ENCODE measurements at places on chromosomes 11 and 22.

GRCh38 chr22:30575859-30576258 lies 1.4 kb upstream of the GAL3ST1 start:
- peaks cover 10% of the 10 kb centered on the region for H3K4me1 ChIP-seq
- no peak overlapping the region for H3K4me3 ChIP-seq
- no peaks in the 10 kb centered on the region for H3K27me3 ChIP-seq
- DNase-seq: no peak

DNA sequence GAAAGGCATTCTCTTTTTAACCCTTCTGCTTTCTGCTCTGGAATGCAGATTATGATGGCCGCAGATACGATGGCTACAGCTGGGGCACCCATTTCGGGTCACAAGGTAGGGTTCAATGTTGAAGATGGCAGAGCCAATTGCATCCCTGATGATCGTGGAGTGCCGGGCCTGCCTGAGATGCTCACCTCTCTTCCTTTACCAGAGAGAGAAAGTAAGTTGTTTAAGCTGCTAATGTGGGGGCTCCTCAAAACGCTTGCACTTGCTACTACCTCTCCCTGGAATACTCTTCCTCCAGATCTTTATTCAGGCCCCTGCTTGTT lies 50.8 kb upstream of the PRDM11 start:
- peak; percentile 32 for DNase-seq
- peaks cover 31% of the 10 kb centered on the region for H3K4me1 ChIP-seq
- no peak overlapping the region for H3K4me3 ChIP-seq
- H3K27ac ChIP-seq: no peak overlapping the region
- no peaks in the 10 kb centered on the region for H3K27me3 ChIP-seq

DNA sequence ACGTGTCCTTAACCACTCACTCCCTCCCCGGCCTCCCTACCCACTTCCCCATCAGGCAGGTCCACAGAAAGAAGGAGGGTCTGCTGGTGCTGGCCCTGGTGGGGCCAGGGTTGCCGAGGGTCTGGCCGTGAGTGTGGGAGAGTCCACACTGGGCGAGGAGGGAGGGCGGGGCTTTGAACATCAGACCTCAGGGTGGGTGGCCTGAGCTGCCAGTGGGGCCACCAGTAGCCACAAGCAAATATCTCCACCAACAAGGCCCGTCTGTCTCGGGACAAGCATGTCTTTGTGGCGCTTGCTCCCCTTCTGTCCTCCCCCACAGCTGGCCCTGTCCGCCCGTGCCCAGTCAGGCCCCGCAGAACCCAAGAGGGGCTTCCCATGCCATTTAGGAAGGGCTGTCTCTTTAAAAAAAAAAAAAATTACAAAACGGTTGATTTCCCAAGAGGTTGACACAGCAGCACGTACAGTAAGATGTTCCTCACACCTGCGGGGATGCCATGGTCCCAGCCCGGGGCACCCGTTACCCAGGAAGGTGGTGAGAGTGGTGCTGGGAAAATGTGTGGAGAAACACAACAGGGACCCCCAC lies 17.7 kb upstream of the TALDO1 start:
- peaks cover 46% of the 10 kb centered on the region for H3K4me1 ChIP-seq
- H3K27me3 ChIP-seq: peaks cover 5% of the 10 kb centered on the region
- peak; percentile 64 for DNase-seq
- H3K27ac ChIP-seq: no peak overlapping the region
- no peak overlapping the region for H3K4me3 ChIP-seq
- H3K36me3 ChIP-seq: peaks cover 4% of the 10 kb centered on the region

DNA sequence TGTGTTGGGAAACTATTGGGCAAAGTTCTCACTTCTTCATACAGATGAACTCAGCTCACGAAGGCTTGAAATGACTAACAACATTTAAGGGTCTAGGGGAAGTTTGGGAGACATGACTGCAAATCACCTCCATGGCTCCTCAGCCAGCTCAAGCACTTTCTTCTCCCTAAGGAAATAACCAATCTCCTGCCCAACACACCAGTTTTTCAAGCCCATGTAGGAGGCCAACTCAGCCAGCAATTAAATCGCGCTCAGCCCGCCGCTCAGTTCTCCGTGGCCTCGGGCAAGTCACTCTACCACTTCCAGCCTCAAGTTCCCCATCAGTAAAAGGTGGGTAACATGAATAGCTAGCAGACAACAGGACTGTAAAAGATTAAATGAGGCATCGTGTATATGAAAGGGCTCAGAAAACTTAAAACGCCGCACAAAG lies 796 bp downstream of the POLDIP3 start:
- H3K4me3 ChIP-seq: peak overlapping the region; percentile 91
- H3K36me3 ChIP-seq: peaks cover 2% of the 10 kb centered on the region
- peaks cover 76% of the 10 kb centered on the region for H3K4me1 ChIP-seq
- H3K27ac ChIP-seq: peak overlapping the region; percentile 99

- no peaks in the 10 kb centered on the region for H3K36me3 ChIP-seq
- H3K27me3 ChIP-seq: peaks cover 3% of the 10 kb centered on the region
- no peaks in the 10 kb centered on the region for H3K4me1 ChIP-seq
- H3K4me3 ChIP-seq: no peak overlapping the region
- DNase-seq: no peak
Measured at GRCh38 chr11:102510439-102511135, 20.0 kb downstream of the MMP7 start.

- H3K27ac ChIP-seq: no peak overlapping the region
- no peaks in the 10 kb centered on the region for H3K4me1 ChIP-seq
- no peaks in the 10 kb centered on the region for H3K36me3 ChIP-seq
- DNase-seq: no peak
- H3K4me3 ChIP-seq: no peak overlapping the region
- H3K27me3 ChIP-seq: peaks cover 10% of the 10 kb centered on the region
Measured at GRCh38 chr11:113926273-113927197, 21.9 kb downstream of the HTR3B start.

- H3K27ac ChIP-seq: peak overlapping the region; percentile 99
- peaks cover 96% of the 10 kb centered on the region for H3K4me1 ChIP-seq
- H3K4me3 ChIP-seq: no peak overlapping the region
- DNase-seq: peak; percentile 64
- H3K27me3 ChIP-seq: no peaks in the 10 kb centered on the region
Measured at GRCh38 chr11:65491163-65491465, 7.7 kb upstream of the MALAT1 start.

- H3K4me3 ChIP-seq: no peak overlapping the region
- no peaks in the 10 kb centered on the region for H3K36me3 ChIP-seq
- DNase-seq: no peak
- H3K27me3 ChIP-seq: no peaks in the 10 kb centered on the region
- H3K4me1 ChIP-seq: no peaks in the 10 kb centered on the region
Measured at GRCh38 chr11:14435717-14436512, 63.7 kb downstream of the COPB1 start.

DNA sequence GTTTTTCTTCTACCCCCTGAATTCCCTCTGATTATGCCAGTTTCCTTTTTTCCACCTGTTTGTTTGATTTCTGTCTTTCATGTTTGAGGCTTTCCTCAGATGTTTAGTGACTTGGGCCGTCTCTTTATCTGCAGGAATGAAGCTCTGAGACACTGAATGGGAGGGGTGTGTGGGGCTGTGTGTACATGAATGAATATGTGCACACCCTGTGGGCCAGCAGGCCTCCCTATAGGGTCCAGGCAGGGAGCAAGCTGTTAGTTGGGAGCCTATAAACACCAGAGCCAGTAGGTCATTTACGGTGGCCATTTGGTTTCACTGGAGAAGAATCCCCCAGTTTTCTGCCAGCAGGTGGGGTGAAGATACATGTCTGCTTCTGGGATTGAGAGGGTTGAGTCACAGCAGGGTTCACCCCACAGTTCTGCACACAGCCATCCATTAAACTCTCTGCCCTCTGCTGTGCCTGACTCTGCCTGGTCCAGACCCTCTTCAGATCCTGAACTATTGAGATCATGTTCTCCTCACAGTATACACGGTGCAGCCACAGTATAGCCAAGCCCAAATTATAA lies 34.8 kb downstream of the BARX2 start:
- H3K4me3 ChIP-seq: no peak overlapping the region
- DNase-seq: no peak
- no peaks in the 10 kb centered on the region for H3K4me1 ChIP-seq
- no peaks in the 10 kb centered on the region for H3K27me3 ChIP-seq
- no peak overlapping the region for H3K27ac ChIP-seq
- H3K36me3 ChIP-seq: no peaks in the 10 kb centered on the region

GRCh38 chr11:12083380-12083779 lies 27.0 kb upstream of the MICAL2 start:
- H3K27me3 ChIP-seq: no peaks in the 10 kb centered on the region
- peak; percentile 17 for DNase-seq
- H3K36me3 ChIP-seq: no peaks in the 10 kb centered on the region
- no peak overlapping the region for H3K4me3 ChIP-seq
- H3K27ac ChIP-seq: no peak overlapping the region

DNA sequence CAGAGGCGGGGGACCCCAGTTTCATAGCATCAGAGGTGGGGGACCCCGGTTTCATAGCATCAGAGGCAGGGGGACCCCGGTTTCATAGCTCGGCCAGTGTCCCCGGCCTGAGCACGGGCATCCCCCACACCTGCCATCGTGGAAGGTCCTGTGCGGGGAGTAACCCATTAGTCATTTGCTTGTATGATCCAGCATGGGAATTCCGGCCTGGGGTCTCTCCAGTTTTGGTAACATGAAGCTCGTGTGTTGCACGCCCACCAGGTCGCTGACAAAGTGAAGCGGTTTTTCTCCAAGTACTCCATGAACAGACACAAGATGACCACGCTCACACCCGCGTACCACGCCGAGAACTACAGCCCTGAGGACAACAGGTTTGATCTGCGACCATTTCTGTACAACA lies 29.0 kb upstream of the KRTAP5-7 start:
- H3K36me3 ChIP-seq: peaks cover 85% of the 10 kb centered on the region
- no peak overlapping the region for H3K4me3 ChIP-seq
- no peak overlapping the region for H3K27ac ChIP-seq
- peak; percentile 49 for DNase-seq

- H3K27me3 ChIP-seq: no peaks in the 10 kb centered on the region
- peaks cover 22% of the 10 kb centered on the region for H3K4me1 ChIP-seq
- DNase-seq: no peak
- no peak overlapping the region for H3K27ac ChIP-seq
Measured at GRCh38 chr11:35077709-35078469, 61.1 kb upstream of the CD44 start.

- H3K36me3 ChIP-seq: peaks cover 21% of the 10 kb centered on the region
- DNase-seq: no peak
- H3K27ac ChIP-seq: no peak overlapping the region
- H3K4me3 ChIP-seq: no peak overlapping the region
- no peaks in the 10 kb centered on the region for H3K27me3 ChIP-seq
Measured at GRCh38 chr11:70319396-70320076, 49.0 kb downstream of the PPFIA1 start.

- H3K4me1 ChIP-seq: peaks cover 19% of the 10 kb centered on the region
- no peak overlapping the region for H3K27ac ChIP-seq
- no peaks in the 10 kb centered on the region for H3K36me3 ChIP-seq
- H3K4me3 ChIP-seq: no peak overlapping the region
- DNase-seq: no peak
- no peaks in the 10 kb centered on the region for H3K27me3 ChIP-seq
Measured at GRCh38 chr11:14894657-14895598, 2.9 kb upstream of the CYP2R1 start.

DNA sequence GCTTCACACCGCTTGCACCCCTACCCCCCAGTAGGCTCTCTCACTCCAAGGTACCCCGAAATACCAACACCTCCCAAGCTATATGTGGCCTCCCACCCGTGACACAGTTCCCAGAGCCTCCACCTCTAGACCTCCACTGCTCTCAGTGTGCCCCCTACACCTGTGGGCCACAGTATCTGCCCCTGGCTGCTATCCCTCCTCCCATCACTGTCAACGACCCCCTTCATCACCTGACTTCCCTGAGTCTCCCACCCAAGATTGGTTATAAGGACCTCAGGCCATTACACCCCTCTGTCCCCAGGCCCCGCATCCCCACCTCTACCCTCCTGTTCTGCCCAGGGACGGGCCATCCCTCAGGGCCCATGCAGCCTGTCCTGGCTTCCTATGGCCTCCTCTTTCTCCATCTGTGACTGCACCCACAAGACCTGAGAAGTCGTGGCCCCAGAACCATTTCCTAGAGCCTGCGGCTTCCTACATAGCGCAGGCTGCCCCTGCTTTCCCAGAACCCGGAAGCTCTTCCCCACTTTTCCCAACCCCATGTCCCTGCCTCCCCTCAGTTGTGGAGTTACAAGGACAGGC lies 734 bp downstream of the ACR start:
- no peaks in the 10 kb centered on the region for H3K36me3 ChIP-seq
- H3K27me3 ChIP-seq: peaks cover 2% of the 10 kb centered on the region
- peak; percentile 25 for DNase-seq
- H3K27ac ChIP-seq: no peak overlapping the region

DNA sequence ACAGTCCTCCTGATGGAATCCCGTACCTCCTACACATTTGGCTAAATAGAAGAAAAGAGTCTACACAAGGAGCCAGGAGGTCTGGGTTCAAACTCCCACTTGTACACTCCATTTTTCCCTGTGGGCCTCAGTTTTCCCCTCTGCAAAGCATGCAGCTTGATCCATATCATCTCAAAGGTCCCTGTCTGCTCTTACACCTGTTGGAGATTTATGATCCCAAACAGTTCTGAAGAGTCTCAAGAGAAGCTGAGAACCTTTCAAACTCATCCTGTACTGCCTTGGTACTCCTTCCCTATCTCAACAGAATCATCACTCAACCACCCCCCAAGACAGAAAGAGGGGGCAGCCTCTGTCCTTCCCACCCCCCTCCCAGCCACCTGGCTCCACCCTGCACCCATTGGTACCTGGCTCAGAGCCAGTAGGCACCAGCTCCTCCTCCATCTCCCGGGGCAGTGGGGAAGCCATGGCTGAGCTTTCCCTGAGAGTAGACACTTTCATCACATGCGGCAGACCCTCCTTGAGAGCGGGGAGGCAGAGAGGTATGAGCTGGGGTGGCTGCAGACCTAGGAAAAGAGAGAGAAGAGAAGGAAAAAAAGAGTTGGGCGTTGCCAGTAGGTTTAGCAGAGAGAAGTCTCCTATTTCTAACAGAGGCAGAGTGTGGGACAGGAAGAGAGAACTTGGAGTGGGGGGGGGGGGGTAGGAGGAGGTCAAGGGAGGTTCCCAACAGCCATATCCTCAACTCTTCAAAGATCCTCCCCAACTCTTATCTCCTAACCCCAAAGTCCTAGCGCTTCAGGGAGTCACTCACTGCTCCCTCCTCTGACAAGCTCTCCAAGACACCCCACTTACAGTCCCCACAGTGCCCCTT lies 3.1 kb downstream of the TNKS1BP1 start:
- peaks cover 34% of the 10 kb centered on the region for H3K36me3 ChIP-seq
- peak overlapping the region; percentile 100 for H3K27ac ChIP-seq
- H3K4me1 ChIP-seq: peaks cover 86% of the 10 kb centered on the region
- H3K27me3 ChIP-seq: no peaks in the 10 kb centered on the region
